ENCODE measurements at places on chromosomes 7 and 10.

DNA sequence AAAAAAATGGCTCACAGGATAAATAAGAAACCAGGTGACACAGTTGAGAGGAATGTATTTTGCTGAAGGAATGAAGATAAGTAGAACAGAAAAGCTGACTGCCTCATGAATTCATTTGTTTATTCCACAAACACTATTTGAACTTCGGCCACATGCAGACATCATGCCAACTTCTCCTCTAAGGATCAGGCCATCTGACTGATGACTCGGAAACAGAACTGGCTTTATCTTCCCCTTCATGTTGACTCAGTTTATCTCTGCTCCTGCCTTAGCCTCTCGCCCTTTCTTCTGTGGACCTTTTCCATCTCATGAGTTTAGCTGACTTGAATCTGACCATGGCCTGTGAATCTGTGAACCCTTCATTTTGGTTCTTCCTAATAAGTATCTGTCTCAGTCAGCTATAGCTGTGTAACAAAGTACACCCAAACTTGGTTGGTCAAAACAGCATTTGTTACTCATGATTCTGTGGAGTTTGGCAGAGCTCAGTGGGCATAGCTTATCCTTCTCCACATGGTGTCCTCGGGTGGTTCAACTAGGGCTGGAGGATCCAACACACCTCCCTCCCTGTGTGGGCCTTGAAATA is 44.0 kb upstream of the GRID1 start:
- no peak for DNase-seq

GRCh38 chr10:44864051-44864450 is 47.1 kb upstream of the TMEM72 start:
- DNase-seq = no peak

DNA sequence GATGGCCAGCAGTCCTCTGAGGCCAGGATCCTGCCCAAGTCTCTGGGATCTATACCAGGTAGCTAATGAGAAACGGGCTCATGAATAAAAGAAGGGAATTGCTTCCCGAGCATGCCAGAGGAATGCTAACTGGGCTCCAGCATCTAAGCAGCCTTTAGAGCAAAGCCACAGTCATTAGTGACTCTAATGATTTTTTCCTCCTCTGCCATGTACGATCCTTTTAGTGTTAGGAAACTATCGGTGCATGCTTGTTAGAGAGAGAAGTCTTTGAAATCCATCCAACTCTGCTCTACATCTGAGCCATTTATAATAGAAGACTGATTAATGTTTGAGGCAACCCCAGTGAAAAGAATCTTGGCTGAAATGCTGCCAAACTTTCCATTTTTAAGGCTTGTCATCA is 124.9 kb upstream of the TCERG1L start:
- no peak for DNase-seq

DNA sequence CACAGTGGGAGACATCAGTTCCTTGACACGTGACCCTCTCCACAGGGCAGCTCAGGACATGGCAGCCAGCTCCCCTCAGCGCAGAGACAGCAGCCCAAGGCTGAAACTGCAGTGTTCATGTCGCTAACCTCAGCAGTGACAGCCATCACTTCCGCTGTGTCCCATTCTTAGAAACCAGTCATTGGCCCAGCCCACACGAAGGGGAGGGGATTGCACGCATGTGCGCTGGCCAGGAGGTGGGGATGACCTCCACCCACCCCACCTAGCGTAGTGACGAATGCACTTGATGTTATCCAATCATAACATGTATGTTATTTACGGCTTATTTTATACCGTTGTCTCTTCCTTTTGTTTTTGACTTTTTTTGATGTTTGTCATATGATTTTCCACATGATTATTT is 36.9 kb upstream of the EGFR start:
- DNase-seq = no peak

DNA sequence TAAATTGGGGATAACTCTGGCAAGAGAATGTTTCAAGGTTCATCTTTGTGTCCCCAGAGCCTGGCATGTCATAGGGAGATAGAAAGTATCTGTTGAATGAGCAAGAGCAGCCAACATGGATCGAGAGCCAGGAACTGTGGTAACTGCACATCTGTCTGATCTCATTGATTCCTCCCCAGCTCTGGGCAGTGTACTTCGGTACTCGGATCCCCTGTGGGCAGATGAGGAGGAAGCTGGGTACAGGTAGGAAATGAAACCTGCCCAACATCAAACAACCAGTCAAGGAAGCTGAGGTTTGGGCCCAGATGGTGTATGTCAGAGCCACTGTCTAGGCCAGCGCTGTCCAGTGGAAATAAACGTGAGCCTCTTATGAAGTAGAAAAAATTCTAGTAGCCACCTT is 76.4 kb downstream of the GRK5 start:
- no peak for DNase-seq

- DNase-seq = no peak
These were observed 96.9 kb upstream of the FGFR2 start for GRCh38 chr10:121694966-121695643.

DNA sequence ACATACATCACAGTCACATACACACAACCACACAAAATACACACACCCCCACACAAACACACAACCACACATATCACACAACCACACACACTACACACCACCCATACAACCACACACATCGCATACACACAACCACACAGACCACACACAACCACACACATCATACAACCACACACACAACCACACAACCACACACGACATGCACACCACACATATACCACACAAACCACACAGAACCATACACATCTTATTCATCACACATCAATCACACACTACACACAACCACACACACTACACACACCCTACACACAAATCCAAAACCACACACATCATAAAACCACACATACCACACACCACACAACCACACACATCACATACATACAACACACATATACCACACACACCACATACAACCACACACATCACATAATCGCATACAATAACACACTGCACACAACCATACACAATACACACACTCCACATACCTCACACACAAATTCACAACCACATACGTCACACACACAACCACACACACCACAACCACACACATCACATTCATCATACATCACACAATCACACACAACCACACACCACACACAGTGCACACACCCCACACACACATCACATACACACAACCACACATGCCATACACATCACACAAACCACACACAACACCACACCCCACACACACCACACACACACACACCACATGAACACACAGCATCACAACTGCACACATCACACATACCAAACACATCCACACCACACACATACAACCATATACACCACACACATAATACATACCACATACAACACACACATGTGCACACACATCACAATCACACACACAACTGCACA is 30.4 kb downstream of the GPRIN2 start:
- DNase-seq = no peak

- peak; percentile 33 for DNase-seq
These were observed 58.1 kb downstream of the FHIP2A start for GRCh38 chr10:114879541-114880158.

GRCh38 chr10:6580279-6581029 is 378 bp upstream of the PRKCQ start:
- DNase-seq = peak; percentile 81

DNA sequence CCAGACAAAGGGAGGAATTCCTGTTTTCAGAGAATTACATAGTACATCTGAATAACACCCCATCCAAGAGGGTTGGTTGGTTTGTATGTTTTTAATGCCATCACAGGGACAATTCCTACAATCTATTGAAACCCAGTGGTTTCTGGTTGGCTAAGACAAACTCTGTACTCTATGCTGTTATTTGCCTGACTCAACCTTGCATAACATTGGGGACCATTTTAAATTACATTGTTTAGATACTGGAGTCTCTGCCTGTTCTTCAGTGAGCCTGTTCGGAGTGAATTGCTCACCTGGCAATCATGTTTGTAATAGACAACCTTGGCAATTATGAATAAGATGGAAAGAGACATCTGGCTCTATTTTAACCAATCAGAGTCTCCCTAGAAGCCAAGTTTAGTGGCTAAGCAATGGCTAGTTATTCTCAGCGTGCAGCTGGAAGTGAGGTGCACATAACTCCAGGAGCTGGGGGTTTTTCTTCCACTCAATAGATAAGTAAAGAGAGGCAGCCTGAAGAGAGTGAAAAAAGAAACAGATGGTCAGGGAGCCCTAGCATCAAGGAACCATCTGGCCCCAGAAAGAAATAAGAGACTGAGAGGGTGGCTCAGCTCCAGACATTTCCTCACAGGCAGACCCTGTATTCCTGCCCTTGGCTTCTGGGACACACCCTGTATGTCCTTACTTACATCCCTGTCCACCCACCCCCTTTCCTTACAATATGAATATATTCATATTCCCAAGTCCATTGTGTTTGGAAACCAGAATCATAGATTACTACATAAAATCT is 21.2 kb upstream of the SLC35G1 start:
- no peak for DNase-seq

GRCh38 chr10:32923134-32923533 is 34.9 kb downstream of the ITGB1 start:
- DNase-seq = no peak

DNA sequence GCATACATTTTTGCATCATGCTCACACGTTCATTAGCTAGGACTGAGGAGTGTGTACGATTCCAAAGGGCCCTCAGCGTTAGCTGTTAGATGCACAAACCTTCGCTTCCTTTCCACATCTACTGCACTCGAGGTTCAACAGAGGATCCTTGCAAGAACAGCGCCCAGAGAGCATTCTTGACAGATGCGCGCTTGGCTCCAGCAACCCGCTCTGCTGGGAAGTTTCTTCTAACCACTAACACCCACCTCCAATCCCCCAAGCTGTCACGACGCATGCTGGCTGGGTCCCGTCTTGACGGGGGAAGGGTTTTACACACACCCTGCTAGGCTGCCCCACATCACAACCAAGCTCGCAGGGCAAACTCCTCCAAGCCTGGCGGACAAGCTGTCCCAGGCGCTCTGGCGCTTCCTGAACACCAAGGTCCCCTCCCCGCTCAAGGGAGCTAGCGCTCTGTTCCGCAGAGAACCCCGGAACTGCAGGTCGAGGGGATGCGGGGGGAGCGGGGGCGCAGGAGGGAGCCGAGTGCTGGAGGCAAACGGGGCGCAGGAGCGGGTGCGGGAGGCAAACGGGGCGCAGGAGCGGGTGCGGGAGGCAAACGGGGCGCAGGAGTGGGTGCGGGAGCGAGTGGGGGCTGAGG is 653 bp upstream of the ADRB1 start:
- peak; percentile 36 for DNase-seq

GRCh38 chr7:24477398-24478136 is 95.7 kb upstream of the PALS2 start:
- no peak for DNase-seq

DNA sequence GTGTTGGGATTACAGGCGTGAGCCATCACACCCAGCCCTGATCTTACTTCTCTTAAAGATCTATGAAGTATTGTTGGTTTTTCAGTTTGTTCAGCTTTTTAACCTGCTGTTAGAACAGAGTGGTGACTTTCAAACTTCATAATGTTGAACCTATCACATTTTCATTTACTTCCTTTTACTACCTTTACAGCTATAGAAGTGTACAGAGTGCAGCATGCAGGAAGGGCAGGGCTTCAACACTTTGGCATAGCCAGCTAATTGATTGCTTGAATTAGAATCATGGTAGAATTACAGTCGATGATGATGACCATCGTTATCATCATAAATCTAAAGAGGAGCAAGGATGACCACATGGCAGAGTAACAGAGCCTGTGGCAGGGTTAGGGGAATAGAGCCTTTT is 55.5 kb downstream of the AOAH start:
- no peak for DNase-seq

DNA sequence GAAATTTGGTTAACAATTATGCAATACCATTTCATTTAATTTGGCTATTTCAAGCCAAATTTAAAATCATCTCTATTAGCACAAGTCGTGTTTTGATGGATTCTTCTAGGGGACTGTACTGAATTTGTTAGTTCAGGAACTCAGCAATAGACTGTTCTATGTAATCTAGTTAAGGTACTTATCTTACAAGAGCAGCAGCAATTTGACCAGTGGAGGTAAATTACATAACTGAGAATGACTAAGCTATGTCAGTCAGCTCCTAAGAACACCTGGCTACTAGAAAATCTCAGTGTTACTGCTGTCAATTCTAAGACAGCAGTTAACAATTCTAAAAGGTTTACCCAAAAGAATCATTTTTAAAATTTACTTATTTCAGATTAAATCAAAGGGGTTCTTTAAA is 513.9 kb upstream of the ZWINT start:
- DNase-seq = no peak
